Kidney (tissue), 22 donors: ENCODE measurements at places on chromosomes 4 and X.

- H3K27me3 ChIP-seq, result no peaks in the 10 kb centered on the region
- no peaks in the 10 kb centered on the region for H3K36me3 ChIP-seq
- no peaks in the 10 kb centered on the region for H3K4me1 ChIP-seq
- H3K27ac ChIP-seq, result no peak overlapping the region
Measured at GRCh38 chrX:12819222-12819621, 28.0 kb downstream of the PRPS2 start.

DNA sequence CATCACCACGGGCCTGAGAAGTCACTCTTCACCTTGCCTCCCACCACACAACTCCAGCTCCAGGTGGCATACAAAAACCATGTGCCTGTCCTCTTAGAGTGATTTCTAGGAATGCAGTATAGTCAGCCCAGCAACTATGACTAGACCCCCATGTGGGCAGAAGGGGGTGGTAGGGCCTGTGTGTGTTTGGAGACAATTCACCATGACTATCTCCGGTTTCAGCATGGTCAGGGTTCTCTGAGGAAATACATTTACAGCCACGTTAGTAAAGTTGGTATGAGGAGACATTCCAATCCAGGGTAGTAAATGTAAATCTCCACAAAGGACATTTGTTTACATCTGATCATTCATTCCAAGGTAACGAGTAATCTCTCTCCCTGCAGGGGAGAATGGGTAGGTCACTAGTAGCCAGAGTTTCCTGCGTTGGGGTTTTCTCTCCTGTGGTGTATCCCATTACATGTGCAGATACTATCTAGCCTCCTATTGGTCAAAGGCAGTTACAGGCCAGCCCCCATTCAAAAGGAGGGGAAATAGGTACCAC is 4.2 kb upstream of the MTMR1 start:
- H3K27me3 ChIP-seq, result no peaks in the 10 kb centered on the region
- H3K36me3 ChIP-seq, result no peaks in the 10 kb centered on the region
- H3K4me1 ChIP-seq, result no peaks in the 10 kb centered on the region
- no peak overlapping the region for H3K4me3 ChIP-seq

- no peak overlapping the region for H3K27ac ChIP-seq
- no peaks in the 10 kb centered on the region for H3K4me1 ChIP-seq
- no peaks in the 10 kb centered on the region for H3K36me3 ChIP-seq
- no peak for DNase-seq
- no peak overlapping the region for H3K4me3 ChIP-seq
- H3K27me3 ChIP-seq, result no peaks in the 10 kb centered on the region
Measured at GRCh38 chr4:17561195-17561909, 15.6 kb upstream of the LAP3 start.

GRCh38 chr4:152392079-152392478 is 143.8 kb downstream of the FBXW7 start:
- DNase-seq, result no peak
- no peaks in the 10 kb centered on the region for H3K27me3 ChIP-seq
- H3K4me1 ChIP-seq, result no peaks in the 10 kb centered on the region
- H3K4me3 ChIP-seq, result no peak overlapping the region

DNA sequence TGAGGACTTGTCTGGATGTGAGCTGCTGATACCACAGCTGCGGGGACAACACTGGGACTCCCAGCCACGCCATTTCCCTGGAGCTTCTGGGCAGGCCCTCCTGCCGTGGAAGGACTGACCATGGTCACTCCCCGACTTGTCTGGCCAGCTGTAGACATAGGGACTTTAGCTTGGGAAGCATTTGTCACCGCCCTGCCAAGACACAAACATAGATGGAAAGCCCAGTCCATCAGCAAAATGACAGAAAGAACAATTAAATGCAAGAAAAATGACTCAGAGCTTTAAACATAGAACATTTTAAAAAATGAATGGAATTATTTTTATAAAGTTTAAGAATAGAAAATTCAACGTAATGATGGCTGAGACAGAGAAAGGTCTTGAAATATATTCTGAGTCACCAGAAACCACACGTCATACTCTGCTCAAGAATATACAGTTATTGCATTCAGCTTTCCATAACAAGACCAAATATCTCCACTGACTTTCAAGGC is 107.6 kb upstream of the CBR4 start:
- H3K36me3 ChIP-seq, result peaks cover 8% of the 10 kb centered on the region
- no peak overlapping the region for H3K4me3 ChIP-seq
- no peaks in the 10 kb centered on the region for H3K27me3 ChIP-seq
- H3K27ac ChIP-seq, result no peak overlapping the region
- DNase-seq, result no peak

DNA sequence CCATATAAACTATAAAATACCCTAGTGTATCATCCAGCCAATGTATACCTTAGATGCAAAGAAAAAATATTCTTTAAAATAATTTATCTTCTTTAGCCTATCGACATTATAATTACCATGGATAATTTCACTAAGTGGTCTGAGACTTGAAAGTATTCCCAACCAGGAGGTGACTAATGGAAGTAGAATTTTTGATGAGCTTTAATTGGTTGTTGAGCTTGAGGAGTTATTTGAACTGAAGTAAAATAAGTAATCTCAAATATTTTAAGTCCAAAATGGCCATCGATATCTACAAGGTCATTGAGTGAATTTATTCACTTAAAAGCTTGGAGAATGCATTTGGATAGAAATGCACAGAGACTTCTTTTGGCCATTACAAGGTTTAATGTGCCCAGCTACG is 436.2 kb downstream of the TLL1 start:
- no peak overlapping the region for H3K27ac ChIP-seq
- H3K36me3 ChIP-seq, result no peaks in the 10 kb centered on the region
- DNase-seq, result no peak
- no peaks in the 10 kb centered on the region for H3K27me3 ChIP-seq
- H3K4me1 ChIP-seq, result no peaks in the 10 kb centered on the region

- peaks cover 9% of the 10 kb centered on the region for H3K27me3 ChIP-seq
- no peaks in the 10 kb centered on the region for H3K36me3 ChIP-seq
- H3K4me3 ChIP-seq, result no peak overlapping the region
- H3K27ac ChIP-seq, result no peak overlapping the region
- DNase-seq, result no peak
- H3K4me1 ChIP-seq, result peaks cover 9% of the 10 kb centered on the region
Measured at GRCh38 chr4:3879681-3880614, 113.8 kb downstream of the ADRA2C start.

GRCh38 chr4:100306018-100306417 is 115.8 kb upstream of the DDIT4L start:
- no peak overlapping the region for H3K27ac ChIP-seq
- H3K4me3 ChIP-seq, result no peak overlapping the region
- H3K27me3 ChIP-seq, result no peaks in the 10 kb centered on the region
- H3K36me3 ChIP-seq, result no peaks in the 10 kb centered on the region

GRCh38 chr4:80578001-80578400 is 242.5 kb downstream of the CFAP299 start:
- no peaks in the 10 kb centered on the region for H3K27me3 ChIP-seq
- no peak overlapping the region for H3K27ac ChIP-seq
- H3K4me3 ChIP-seq, result no peak overlapping the region
- H3K4me1 ChIP-seq, result peaks cover 3% of the 10 kb centered on the region
- H3K36me3 ChIP-seq, result no peaks in the 10 kb centered on the region
- DNase-seq, result peak; percentile 15

DNA sequence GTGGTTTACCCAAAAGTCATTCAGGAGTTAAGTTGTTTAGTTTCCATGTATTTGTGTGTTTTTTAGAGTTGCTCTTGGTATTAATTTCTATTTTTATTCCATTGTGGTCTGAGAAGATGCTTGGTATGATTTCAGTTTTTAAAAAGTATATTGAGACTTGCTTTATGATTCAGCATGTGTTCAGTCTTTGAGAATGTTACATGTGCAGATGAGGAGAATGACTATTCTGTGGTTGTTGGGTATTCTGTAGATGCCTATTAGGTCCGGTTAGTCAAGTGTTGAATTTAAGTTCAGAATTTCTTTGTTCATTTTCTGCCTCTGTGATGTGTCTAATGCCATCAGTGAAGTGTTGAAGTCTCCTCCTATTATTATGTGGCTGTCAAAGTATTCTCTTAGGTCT is 249.4 kb downstream of the ARHGAP10 start:
- DNase-seq, result no peak
- no peaks in the 10 kb centered on the region for H3K4me1 ChIP-seq
- H3K4me3 ChIP-seq, result no peak overlapping the region
- no peak overlapping the region for H3K27ac ChIP-seq
- no peaks in the 10 kb centered on the region for H3K27me3 ChIP-seq

DNA sequence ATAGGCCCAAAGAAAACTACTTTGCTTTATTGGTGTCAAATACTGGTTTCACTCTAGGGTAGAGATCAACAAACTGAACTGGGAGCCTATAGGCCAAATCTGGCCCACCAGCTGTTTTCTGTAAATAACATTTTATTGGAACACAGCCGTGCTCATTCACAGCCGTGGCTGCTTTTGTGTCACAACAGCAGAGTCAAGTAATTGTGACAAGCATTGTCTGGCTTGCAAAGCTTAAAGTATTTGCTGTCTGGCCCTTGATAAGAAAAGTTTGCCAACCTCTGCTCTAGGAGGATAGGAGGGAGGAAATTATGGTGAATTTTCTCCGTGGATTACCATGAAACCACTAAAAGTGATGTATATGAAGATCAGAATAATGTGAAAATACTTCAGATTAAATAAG is 53.4 kb downstream of the GPAT3 start:
- H3K27ac ChIP-seq, result no peak overlapping the region
- DNase-seq, result peak; percentile 59
- no peak overlapping the region for H3K4me3 ChIP-seq
- no peaks in the 10 kb centered on the region for H3K27me3 ChIP-seq

GRCh38 chr4:4254199-4254598 is 6.2 kb upstream of the TMEM128 start:
- H3K4me3 ChIP-seq, result no peak overlapping the region
- no peaks in the 10 kb centered on the region for H3K36me3 ChIP-seq
- H3K27ac ChIP-seq, result no peak overlapping the region
- H3K4me1 ChIP-seq, result no peaks in the 10 kb centered on the region
- no peak for DNase-seq

GRCh38 chrX:17567187-17567586 is 170.1 kb upstream of the SCML1 start:
- no peak overlapping the region for H3K4me3 ChIP-seq
- H3K27ac ChIP-seq, result peak overlapping the region; percentile 70
- H3K36me3 ChIP-seq, result no peaks in the 10 kb centered on the region
- H3K4me1 ChIP-seq, result no peaks in the 10 kb centered on the region
- no peaks in the 10 kb centered on the region for H3K27me3 ChIP-seq

DNA sequence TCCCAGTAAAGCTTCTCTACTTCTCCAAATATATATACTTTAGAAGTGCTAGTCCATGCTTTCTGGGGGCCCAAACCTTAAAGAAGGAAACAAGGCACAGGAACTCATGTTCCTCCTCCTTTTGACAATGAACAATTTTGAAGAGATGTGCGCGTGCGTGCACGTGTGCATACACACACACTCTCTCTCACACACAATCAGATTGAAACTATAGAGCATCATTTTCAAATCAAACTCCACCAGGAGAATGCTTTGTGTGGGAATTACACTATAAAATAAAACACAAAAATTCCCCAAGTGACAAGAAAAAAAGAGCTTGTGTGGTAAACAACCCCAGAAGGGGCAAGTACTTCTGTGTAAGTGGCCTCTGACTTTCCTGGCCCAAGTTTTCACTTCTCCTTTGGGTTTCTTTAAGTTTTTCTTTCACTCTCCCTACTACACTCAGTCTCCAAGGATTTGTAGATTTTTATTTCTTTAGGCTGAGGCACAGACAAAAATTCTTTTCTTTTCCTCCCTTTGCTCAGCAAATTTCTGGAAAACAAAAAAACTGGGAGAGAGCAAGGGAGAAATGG is 46.6 kb upstream of the SHISA3 start:
- no peak overlapping the region for H3K4me3 ChIP-seq
- H3K27me3 ChIP-seq, result no peaks in the 10 kb centered on the region
- H3K36me3 ChIP-seq, result no peaks in the 10 kb centered on the region
- no peak overlapping the region for H3K27ac ChIP-seq

DNA sequence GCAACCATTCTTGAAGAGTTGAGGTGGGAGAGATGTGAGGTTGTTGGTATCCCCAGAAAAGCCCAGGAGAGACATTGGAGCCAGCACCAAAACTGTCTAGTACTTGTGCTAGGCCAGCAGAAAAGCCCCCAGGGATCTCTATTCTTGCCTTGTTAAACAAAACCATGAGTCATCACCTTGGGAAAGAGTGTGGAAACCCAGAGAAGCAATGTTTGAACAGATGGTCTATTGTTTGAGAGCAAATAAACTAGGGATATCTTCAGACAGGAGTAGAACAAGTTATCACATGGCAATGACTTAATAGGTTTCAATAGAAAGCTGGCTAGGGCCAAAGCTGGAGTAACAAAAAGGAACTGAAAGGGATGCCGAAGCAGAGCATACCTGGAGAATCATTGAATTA is 195.7 kb upstream of the CASK start:
- H3K27ac ChIP-seq, result no peak overlapping the region
- no peak overlapping the region for H3K4me3 ChIP-seq
- no peaks in the 10 kb centered on the region for H3K27me3 ChIP-seq
- no peaks in the 10 kb centered on the region for H3K4me1 ChIP-seq
- DNase-seq, result no peak

- H3K4me3 ChIP-seq, result no peak overlapping the region
- no peaks in the 10 kb centered on the region for H3K27me3 ChIP-seq
- H3K36me3 ChIP-seq, result no peaks in the 10 kb centered on the region
- H3K4me1 ChIP-seq, result peaks cover 4% of the 10 kb centered on the region
Measured at GRCh38 chr4:119678761-119679160, 50.2 kb upstream of the PDE5A start.

GRCh38 chr4:69708211-69708610 is 52.2 kb downstream of the SULT1B1 start:
- DNase-seq, result no peak
- H3K36me3 ChIP-seq, result no peaks in the 10 kb centered on the region
- no peak overlapping the region for H3K27ac ChIP-seq
- no peak overlapping the region for H3K4me3 ChIP-seq

- no peak overlapping the region for H3K27ac ChIP-seq
- no peaks in the 10 kb centered on the region for H3K4me1 ChIP-seq
- H3K4me3 ChIP-seq, result no peak overlapping the region
- no peaks in the 10 kb centered on the region for H3K36me3 ChIP-seq
Measured at GRCh38 chrX:111854556-111855490, 21.2 kb upstream of the TRPC5OS start.

- H3K27me3 ChIP-seq, result no peaks in the 10 kb centered on the region
- H3K36me3 ChIP-seq, result no peaks in the 10 kb centered on the region
Measured at GRCh38 chr4:113300471-113300928, 251.0 kb downstream of the ANK2 start.

DNA sequence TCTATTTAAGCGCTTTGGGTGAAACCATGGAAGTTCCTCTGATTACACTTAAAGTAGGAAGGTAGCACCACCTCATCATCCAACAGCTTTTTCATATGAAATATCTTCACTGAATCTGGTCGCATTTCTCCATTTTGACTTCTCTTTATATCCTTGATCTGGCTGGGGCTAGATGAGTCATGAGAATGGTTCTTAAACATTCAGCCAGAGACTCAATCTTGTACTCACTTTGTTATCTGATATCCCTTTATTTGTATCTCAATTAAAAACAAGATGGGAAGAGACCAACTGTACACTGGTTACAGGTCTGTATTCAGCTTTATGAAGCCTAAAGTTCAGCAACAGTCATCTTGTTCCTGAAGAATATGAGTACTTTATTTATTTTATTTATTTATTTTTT is 84.9 kb downstream of the CBLL2 start:
- H3K36me3 ChIP-seq, result no peaks in the 10 kb centered on the region
- no peak for DNase-seq
- H3K27me3 ChIP-seq, result no peaks in the 10 kb centered on the region
- H3K4me3 ChIP-seq, result no peak overlapping the region
- no peaks in the 10 kb centered on the region for H3K4me1 ChIP-seq

GRCh38 chrX:131818297-131818936 is 204.7 kb upstream of the STK26 start:
- H3K4me3 ChIP-seq, result no peak overlapping the region
- no peaks in the 10 kb centered on the region for H3K4me1 ChIP-seq
- no peaks in the 10 kb centered on the region for H3K27me3 ChIP-seq
- no peak for DNase-seq
- no peaks in the 10 kb centered on the region for H3K36me3 ChIP-seq

GRCh38 chr4:128831531-128832242 is 22.2 kb downstream of the JADE1 start:
- peaks cover 36% of the 10 kb centered on the region for H3K4me1 ChIP-seq
- no peaks in the 10 kb centered on the region for H3K27me3 ChIP-seq
- peak overlapping the region; percentile 28 for H3K27ac ChIP-seq
- H3K4me3 ChIP-seq, result peak overlapping the region; percentile 23
